ENCODE measurements at places on chromosomes 5 and 9. TPM values are rescaled to one million over a fixed set of nuclear protein-coding genes. Genes with fewer than 3 reads are reported as not detected.

Gene PITX1
- 0.10 TPM for total RNA-seq

Gene SLC6A3
- not detected for total RNA-seq

Gene TLE1
- total RNA-seq: 85.6 TPM

Gene PTAR1
- total RNA-seq: 73.2 TPM

Gene WNK2
- total RNA-seq: not detected

Gene WHRN
- 0.67 TPM for total RNA-seq

Gene ZDHHC11
- 0.67 TPM for total RNA-seq

Gene IFNA13
- not detected for total RNA-seq

Gene AK1
- total RNA-seq: 66.9 TPM
